ENCODE measurements at places on chromosomes 5 and 9.

DNA sequence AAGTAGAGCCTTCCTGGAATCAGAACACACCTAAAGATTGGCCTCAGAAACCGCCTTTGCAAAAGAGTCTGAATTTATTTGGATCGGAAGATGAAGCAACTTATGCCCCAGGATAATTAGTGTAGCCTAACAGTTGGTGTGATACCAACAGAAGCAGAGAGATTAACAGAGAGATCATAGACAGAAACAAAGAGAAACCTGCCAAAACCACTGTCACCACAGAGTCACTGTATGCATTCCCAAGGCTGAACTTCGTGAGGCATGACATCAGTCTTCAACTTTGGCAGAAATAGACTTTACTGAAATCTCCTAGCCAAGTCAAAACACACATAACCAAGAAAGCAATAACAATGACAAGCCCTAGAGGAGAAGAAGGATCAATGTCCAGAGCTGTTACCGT lies 361.8 kb downstream of the ELAVL2 start:
- DNase-seq, result no peak

DNA sequence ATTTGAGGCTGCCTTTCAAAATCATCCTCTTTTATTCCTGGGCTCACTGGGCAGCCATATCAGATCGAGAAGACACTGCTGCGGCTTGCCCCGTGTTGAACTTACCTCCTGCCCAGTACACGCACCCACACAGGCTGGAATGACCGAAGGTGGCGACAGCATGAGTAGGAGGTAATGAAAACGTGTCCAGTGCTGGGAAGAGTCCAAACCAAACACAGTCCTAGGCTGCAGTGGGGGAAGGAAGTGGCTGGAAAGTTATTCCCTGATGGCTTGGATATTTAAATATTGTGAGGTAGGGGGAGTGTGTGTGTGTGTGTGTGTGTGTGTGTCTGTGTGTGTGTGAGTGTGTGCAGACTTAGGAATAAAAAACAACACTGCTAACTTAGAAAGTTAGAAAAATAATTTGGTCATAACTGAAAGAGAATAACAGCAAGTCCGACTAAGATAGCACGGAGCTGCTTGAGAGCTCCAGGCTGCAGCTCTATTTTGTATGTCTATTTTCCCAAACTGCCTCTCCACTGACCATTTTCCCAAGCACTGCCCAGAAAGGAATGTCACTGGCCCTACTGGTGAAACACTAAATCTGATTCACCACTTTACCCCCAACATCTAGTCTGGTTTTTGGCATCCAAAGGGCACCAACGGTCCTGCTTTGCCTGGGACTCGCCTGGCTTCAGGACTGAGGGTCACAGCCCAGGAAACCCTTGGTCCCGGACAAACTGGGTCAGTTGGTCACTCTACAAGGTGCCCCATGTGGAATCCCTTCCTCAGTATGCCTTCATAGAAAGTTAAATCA lies 41.2 kb downstream of the ANKH start:
- no peak for DNase-seq

- no peak for DNase-seq
These were observed 2.1 kb upstream of the MLLT3 start for GRCh38 chr9:20624201-20625002.

DNA sequence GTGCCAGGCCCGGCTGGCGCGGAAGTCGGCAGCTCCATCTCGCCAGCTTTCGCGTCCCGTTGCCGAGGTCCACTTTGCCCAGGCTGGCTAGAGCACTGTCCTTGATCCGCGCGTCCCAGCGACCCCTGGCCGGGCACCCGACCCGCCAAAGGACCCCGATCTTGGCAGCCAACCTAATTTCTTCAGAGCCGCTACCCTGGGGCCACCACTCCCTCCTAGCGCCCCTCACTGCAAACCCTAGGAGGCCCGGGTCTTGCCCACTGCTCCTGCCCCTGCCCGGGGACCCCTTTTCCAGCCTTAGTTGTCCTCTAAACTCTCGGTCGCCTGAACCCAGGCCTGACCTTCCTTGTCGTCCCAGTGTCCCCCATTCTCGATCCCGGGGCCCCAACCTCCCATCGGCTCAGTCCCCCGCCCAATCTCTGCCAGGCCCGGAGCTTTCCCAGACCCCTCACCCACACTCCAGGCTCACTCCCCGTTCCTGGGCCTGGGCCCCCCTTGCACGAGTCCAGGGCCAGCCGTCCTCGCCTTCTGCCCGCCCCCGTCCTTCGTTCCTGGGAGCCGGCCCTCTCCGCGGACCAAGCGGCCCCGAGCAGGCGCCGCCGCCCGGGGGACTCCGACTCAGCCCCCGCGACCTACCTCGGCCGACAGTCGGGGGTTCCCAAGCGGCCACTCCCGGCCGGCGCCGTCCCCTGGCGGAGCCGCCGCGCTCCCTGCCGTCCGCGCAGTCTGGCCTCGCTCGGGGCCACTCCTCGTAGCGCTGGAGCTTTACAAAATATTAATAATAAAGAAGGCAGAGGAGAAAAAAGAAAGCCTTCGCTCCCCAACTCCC lies 701 bp upstream of the LMX1B start:
- peak; percentile 24 for DNase-seq

GRCh38 chr5:72860499-72860898 lies 44.0 kb downstream of the TNPO1 start:
- no peak for DNase-seq

GRCh38 chr5:77461287-77461686 lies 30.8 kb downstream of the WDR41 start:
- no peak for DNase-seq

GRCh38 chr9:117869712-117870111 lies 165.5 kb downstream of the TLR4 start:
- no peak for DNase-seq

DNA sequence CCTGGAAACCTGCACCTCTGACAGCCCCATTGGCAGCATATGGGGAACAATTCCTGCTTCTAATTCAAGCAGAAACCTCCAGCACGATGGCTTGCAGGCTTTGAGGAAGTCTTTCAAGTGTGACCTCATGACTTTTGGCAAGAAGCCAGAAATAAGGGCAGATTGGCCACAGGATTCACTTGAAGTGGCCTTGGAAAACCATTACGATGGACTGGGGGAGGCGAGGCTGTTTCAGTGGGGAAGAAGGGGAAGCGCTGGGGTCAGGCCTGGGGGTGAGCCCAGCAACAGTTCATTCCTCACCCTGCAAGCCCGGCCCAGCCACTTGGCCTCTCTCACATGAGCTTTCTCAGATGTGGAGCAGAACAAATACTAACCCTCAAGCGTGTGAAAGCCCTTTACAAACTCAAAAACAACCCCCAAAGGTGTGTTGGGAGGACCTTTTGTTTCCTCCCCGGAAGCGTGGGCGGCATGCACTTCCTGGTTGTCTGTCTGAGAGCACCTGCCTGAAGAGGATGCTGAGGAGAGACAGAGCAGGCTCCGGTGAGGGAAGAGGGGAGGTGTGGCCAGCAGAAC lies 26.9 kb upstream of the EEIG1 start:
- no peak for DNase-seq

GRCh38 chr9:122075135-122076030 lies 17.7 kb downstream of the TTLL11 start:
- no peak for DNase-seq

DNA sequence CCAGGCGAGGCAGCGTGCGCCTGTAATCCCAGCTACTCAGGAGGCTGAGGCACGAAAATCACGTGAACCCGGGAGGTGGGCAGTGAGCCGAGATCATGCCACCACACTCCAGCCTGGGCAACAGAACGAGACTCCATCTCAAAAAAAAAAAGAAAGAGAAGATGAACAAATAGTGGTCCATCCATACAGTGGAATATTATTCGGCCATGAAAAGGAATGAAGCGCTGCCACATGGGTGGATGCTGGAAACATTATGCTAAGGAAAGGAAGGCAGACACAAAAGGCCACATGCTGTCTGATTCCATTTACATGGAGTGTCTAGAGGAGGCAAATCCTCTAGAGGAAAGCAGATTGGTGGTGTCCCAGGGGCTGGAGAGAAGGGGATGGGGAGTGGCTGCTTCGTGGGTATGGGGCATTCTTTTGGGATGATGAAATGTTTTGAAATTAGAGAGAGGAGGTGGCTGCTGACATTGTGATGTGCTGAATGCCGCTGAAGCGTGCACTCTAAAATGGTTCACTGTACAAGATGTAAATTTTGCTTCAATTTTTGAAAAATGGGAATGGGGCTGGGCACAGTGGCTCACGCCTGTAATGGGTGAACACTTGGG lies 17.0 kb downstream of the PLPP7 start:
- no peak for DNase-seq

DNA sequence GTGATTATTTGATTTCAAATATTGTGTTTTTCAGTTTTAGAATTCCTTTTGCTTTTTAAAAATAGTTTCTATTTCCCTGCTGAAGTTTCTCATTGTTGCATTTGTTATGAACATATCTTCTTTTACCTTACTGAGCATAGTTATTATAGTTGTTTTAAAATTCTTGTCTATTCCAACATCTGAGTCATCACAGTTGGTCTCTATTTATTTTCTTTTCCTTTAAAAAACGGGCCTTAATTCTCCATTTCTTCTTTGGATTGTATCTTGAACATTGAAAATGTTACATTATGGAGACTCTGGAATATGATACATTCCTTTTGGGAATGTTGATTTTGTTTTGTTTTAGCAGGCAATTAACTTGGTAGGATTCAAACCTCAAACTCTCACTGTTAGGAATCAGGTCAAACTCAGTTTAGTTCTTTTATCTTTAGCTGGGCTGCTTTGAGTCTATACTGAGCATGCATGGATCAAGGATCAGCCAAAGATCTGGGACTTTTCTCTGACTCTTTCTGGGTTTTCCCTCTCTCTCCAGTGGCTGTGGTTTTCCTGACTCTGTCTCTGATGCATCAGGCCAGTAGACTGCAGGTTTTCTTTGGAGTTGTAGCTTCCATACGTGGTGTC lies 70.3 kb downstream of the TEK start:
- no peak for DNase-seq

GRCh38 chr9:76136986-76137385 lies 246.5 kb downstream of the PCSK5 start:
- DNase-seq, result no peak

DNA sequence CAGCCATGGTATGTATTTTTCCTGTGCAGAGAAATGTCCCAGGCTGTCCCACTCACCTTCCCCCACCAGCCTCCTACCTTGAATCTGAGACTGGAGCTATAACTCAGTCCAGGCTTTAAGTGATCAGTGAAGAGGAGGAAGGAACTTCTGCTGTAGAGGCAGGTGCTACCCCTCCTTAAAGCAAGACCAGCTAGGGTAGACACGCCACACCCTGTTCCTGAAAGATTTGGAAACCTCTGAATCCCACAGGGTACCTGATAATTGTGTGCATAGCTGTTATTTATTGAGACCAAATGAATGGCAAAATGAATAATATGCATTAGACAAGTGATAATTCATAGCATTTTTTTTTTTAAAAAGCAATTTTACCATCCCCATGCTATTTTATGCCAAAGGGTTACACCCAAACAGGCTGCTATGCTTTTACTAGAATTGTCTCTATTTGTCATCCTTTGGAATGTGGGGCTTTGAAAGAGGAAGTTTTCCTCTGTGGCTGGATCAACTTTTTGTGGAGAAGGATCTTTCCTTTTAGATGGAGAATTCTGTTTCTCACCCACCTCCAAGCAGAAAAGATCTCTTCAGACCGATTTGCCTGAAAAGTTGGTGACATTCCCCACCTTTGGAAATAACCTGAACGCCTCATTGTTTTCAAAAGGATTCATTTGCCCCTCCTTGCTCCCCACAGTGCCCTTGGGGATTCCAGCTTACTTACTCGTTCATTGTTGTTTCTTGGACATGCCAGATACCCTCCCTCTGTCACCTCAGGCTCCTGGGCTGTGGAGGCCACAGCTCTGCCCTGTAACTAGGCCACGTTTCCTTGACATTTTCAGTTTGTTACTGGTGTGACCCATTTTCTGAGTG lies 248.7 kb downstream of the NR3C1 start:
- no peak for DNase-seq

DNA sequence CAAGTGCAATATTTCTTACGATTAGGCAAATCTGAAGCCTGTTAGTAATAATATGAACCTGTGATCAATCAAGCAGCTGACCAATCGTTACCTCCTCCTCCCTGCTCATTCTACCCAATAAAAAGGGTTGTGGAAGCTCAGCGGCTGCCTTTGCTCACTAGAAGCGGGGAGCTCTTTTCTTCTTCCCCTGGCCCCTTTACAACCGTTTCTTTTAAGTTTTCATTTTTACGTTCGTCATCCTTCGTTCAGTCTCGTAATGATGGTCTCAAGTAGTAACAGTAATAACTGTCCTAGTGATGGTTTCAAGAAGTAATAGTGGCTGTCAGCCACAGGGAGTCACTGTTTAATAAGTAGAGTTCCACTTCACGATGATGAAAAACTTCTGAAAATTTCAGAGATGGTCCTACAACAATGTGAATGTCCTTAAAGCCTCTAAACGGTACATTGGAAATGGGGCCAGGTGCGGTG lies 6.2 kb downstream of the UGT3A2 start:
- DNase-seq, result no peak

GRCh38 chr5:135489466-135490244 lies 37.5 kb upstream of the TIFAB start:
- no peak for DNase-seq

- DNase-seq, result no peak
These were observed 635.7 kb downstream of the RAB3C start for GRCh38 chr5:59218424-59219045.
